ENCODE measurements at places on chromosomes 5 and 9. TPM values are rescaled to one million over a fixed set of nuclear protein-coding genes. Genes with fewer than 3 reads are reported as not detected.

Gene NTNG2
- 6.7 TPM for total RNA-seq

Gene FOXD4
- 0.43 TPM for total RNA-seq

Gene SPINK13
- total RNA-seq, result not detected

Gene TLX3
- not detected for total RNA-seq

Gene FYB1
- total RNA-seq, result not detected

All from osteocyte (in vitro differentiated cells).